ENCODE measurements at places on chromosomes 5 and 9.
A peak's percentile ranks its signal among the peaks of the same experiment; 100 is the strongest.

GRCh38 chr5:143921525-143922311 is 109.8 kb downstream of the HMHB1 start:
- DNase-seq = no peak

- DNase-seq = no peak
Observed at GRCh38 chr9:135156525-135157510, 69.3 kb downstream of the OLFM1 start.

DNA sequence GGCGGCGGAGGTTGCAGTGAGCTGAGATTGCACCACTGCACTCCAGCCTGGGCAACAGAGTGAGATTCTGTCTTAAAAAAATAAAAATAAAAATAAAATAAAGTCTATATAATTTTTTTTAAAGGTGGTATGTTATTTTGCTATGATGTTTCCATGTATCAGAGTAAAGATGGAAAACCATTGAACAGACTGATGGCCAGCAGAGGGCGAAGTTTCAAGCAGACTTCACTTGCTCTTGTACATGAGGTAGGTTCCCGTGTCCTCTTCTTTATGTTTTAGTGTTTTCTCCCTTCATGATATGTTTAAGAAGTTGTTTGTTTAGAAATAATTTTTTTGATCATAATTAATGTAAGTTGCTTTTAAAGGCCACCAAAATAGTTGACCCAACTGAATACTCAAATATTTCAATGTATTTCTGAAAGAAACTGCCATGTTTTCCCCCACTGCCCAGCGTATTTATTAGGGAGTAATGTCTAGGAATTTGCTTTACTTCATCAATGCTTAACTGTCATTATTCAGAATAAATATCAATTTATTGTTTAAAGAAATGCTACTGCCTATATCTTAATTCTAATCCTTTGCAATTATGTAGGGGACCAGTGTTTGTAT is 146.4 kb downstream of the HACD4 start:
- DNase-seq = peak; percentile 27

DNA sequence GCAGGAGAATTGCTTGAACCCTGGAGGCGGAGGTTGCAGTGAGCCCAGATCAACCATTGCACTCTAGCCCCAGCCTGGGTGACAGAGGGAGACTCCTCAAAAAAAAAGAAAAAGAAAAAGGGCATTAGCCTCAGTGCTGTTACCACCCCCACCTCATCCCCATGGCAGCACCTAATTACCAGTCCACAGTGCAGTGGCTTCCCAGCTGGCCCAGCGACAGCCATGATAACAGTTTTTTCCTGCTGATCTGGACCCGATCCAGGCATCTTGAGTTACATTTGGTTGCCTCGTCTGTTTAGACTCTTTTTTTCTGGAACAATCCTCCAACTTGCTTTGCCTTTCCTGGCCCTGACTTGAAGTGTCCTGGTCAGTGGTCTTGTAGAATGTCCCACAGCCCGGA is 24.4 kb downstream of the NCS1 start:
- peak; percentile 55 for DNase-seq

DNA sequence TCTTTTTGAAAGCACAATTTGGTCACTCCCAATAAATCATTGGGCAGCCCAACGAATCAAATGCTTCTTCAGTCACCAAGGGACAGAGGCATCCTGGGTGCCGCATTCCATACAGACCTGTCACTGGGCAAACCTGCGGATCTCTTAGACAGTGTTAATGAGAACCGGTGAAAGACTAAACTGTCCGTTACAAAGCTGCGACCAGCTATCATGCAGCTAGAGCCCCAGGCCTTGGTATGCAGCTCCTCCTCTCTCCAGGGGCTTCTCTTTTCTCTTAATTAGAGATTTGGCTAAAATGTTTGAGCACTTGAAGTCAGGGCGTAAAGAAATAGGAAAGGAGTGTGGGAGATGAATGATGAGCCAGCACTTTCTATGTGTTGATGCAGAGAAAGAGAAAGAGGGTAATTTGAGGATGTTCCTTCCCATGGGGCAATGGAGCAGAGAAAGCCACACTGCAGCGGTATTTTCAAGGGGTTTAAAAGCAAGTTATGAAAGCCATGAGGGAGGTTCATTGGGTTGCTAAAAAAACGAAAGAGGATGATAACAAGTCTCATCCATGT is 175.3 kb downstream of the RFK start:
- DNase-seq = no peak

DNA sequence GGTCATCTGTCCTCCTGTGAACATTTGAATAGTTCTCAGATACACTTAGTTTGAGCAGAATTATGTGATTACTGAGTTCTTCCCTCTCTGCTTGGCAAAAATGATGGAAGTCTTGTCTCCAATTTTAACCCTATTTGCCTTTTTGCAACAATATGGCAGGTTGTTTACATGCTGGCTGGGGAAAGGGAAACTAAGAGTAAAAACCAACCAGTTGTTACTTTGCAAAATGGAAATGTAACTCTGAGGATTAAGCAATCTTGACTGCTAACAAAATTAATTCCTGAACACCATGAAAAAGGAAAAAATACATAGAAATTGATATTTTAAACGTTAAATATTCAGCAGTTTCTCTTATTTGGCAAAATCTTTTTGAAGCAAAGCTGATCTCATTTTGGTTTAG is 11.1 kb downstream of the SIT1 start:
- no peak for DNase-seq

- DNase-seq = no peak
Observed at GRCh38 chr5:75058986-75059535, 6.7 kb upstream of the GCNT4 start.

- DNase-seq = no peak
Observed at GRCh38 chr9:109593612-109594011, 95.5 kb upstream of the PTPN3 start.

GRCh38 chr5:146745931-146746577 is 132.5 kb downstream of the PPP2R2B start:
- DNase-seq = peak; percentile 39

GRCh38 chr9:30116673-30117217 is 2267.7 kb upstream of the ACO1 start:
- DNase-seq = no peak

GRCh38 chr5:128432913-128433440 is 105.1 kb downstream of the FBN2 start:
- no peak for DNase-seq

DNA sequence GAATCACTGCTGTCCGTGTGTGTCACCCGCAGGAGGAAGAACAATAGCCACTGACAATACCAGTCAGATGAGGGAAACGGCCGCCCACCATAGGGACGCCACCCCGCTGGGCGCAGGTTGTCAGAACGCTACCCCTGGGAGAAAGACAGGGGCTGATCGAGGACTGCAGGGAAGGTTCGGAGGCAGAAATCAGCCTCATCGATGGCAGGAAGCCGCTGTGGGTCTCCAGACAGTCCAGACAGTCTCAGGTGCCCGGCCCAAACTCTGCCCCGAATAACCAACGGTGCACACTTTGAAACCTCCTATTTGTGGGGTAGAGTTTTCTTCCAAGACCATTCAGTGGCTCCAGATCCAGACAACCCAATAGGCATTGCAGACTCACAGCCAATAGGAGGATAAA is 181.5 kb downstream of the ROR2 start:
- DNase-seq = no peak

DNA sequence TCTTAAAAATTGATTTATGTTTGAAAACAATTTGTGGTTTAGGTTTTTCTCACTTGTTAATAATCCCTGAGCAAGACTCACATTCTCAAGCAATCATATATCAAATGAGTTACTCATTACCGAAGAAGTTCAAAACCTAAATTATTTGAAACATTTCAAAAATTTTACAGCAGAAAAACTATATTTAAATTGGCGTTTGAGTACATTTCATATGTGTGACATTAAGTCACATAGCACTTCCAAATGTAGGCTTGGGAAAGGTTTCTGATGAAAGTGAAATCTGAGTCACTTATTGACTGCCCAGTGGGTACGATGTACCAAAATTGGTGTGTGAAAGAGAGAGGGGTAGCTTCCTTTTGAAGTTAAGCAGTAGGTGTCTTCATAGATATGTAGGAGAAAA is 411.4 kb upstream of the SGCD start:
- no peak for DNase-seq

DNA sequence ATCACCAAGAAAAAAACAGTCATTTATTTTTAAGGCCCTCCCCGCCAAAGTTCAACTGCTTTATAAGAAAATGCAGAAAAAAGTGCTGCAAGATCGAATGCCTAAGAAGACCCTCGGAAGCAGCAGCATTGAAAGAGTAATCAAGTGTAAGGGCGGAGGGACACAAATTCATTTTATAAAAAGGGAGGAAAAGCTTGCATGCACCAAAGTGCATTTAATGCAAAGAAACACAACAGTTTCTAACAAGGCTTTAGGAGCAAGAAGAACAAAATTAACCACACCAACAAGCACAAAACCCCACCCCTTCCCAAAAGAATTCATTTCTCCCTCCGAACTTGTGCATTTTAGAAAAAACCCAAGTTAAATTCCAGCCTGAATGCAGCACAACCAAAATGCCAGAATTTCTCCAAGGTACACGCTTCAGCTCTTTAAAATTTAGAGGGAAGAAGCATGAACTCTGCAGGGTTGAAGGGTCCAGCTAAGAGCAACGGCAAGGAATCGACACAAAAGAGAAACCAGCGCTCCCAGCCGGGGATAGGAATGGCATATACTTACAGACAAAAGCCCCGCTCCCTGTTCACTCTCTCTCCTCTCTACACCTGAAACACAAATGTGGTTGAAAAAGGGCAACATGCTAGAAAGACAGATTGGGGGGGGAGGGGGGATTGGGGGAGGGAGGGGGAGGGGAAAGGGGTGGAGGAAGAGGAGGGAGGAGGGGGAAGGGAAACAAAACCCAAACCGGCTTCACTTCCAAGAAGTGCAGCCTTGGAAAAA is at the start of gene NREP:
Gene NREP, minus strand, starts transcription at position 614 of the 774 bp plus-strand sequence. CDS start 1,422 bp downstream, outside the sequence.
- DNase-seq = peak; percentile 78

DNA sequence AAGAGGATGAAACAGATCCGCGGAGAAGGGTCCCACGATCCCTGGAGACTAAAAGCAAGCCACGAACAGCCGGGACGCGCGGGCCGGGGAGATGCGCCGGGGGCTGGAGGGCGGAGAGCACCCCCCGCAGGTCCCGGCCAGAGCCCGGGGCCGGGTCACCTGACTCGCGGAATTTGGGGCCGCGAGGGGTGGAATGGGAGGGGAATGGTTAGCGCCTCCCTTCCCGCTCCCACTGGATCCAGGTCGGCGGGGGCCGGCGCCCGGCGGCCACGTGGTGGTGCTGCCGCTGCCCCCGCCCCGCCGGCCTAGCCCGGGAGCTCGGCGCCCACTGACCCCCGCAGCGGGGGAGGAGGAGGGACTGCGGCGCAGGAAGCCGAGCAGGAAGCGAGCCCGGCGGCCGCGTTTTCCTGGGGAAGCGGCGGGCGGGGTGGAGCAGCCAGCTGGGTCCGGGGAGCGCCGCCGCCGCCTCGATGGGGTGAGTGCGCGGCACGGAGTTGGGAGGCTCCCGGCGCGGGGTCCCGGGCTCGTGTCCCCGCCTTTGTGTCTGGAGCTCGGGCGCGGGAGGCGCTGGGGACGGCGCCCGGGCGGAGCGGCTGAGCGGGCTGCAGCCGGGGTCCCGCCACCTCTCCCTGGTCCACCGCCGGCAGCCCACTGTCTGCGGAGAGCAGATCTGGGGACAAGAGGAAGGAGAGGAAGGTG is at the start of gene RAI14:
Gene RAI14, plus strand, starts transcription at position 328 of the 699 bp plus-strand sequence. CDS start 30,592 bp downstream, outside the sequence.
- no peak for DNase-seq

GRCh38 chr9:7443541-7443940 is 356.0 kb downstream of the DMAC1 start:
- DNase-seq = no peak

DNA sequence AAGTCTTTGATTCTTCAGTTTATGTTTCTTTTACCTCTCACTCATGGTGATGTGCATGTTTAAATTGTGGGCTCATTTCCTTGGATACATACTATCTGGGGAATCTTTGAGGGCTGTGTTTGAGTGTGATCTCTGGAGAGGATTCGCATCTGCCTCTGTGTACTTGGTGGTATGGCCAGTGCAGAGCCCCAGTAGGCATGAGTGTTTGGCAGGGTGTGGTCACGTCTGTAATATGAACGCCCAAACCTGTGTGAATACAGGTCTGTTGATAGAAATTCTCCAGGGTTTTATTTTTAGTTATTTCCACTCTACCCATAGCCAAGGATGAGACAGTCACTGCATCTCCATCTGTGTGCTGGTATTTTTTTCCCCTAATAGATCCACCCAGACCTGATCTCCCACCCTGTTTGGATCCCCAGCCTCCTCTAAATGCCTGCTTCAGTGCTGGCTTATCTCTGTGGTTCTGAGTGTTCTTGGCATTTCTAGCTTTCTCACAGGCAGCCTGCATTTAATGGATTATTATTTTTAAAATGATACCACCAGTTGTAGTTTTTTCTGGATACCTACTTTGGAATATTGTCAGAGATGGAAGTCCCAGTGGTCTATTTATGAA is 37.5 kb downstream of the TJP2 start:
- DNase-seq = no peak

DNA sequence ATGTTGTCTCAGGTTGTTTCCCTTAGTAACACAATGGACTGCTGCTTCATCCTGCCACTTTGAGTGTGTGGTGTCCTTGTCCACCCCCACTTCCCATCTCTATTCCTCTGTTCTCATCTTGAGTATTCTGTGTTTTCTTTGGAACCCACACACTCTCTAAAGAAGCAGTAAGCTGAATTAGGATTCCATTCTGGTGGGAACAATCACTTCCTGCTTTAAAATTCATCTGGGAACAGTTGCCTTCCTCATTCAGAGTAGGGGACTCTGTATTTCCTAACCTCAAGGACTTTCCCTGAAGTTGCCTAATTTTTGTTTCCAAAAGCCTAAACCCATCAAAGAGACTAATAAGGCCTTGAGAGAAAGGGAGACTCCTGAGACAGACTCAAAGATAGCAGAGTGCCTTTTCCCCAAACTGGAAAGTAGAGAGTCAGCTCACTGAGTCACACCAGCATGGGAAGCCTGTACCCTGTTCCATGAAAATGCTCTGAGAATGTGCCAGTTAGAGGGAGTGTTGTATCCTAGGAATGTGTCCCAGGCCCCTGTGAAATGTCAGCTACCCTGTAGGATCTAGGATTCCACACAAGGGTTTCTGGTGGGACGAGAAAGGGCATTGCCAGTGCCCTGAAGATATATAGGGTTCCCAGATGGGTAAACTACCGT is 63.6 kb downstream of the CCDC192 start:
- no peak for DNase-seq

DNA sequence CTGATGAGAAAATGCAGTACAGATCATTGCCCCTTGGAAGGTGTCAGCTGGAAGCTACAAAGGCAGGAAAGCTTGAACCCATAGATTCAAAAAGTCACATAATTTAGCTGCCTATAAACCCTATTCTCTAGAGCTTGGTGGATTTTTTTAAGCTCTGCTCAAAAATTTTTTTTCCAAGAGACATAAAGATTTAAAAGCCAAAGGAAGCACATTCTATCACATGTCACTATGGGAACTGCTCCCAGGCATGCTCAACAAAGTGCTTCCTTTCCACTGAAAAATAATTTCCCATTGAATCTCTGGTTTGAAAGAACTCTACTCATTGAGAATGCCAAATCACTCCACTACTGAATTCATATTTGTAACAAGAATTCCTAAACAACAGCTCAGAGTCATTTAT is 419.8 kb downstream of the CETN3 start:
- no peak for DNase-seq

GRCh38 chr5:69288688-69289087 is 43.9 kb downstream of the CCDC125 start:
- DNase-seq = no peak

GRCh38 chr5:44862808-44863207 is 54.1 kb downstream of the MRPS30 start:
- DNase-seq = peak; percentile 18

- DNase-seq = no peak
Observed at GRCh38 chr9:79240774-79241173, 331.0 kb upstream of the TLE4 start.

All from NCI-H1694 treated with DMSO at 0.1 percent for 48 hours (cell line).